Stimulated activated CD4-positive, alpha-beta T cell treated with anti-CD3 and anti-CD28 coated beads, Interleukin-1b, Interleukin-23, amount 100 ng/mL, for 1 hour (primary cell): ENCODE measurements at places on chromosomes 2 and 18.

GRCh38 chr18:36711014-36711725, 117.6 kb downstream of the TPGS2 start:
- no peak for DNase-seq

GRCh38 chr18:52451256-52451655, 111.3 kb downstream of the DCC start:
- DNase-seq: no peak

GRCh38 chr2:84846741-84847142, 34.1 kb downstream of the TRABD2A start:
- no peak for DNase-seq

- DNase-seq: no peak
Measured at GRCh38 chr2:202530038-202530437, 104.7 kb upstream of the FAM117B start.

DNA sequence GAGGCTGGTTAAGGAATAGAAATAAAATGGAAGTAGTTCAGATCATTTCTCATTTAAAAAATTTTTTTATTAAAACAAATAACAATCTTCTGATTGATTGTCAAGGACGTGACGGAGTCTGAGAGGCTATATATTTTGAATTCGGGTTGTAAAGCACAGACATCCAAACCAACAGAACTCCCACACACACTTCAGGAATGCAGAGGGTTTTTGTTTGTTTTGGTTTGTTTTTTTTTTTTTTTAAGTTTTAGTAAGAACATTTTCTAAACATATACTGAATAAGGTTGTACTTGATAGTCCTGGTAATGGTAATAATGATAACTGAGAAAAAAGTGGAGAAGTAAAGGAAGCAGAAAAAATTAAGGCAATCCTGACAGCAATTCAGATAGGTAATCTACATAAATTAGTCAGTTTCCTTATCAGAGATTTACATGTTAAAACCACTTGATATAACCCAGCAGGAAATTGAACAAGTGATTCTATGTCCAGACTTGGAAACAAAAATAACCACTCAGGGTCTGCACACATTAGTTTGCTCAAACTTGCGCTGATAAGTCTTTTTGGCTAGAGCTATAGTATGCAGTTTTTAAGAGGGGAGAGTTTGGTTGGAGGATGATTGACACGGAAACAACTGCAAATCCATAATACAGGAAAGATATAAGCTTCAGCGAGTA, 51.5 kb upstream of the CTAGE1 start:
- no peak for DNase-seq

- no peak for DNase-seq
Measured at GRCh38 chr18:68916734-68917133, 118.9 kb downstream of the CCDC102B start.

DNA sequence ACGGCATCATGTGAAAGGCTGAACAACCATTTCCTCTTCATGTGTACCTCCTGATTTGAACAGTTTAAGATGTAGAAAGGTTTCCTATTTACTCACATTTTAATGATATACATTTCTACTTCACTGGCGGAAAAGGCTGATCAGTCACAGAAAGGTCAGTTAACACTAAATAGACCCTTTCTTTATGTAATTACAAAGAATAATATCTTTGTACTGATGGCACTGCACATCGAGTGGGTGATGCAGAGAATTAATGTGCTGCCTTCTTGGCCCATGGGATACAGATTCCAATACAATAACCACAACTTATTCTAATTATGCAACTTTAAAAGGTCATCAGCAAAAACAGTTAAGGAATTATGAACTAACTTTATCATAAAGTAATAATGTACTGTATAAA, 328.5 kb upstream of the KLHL14 start:
- DNase-seq: no peak

DNA sequence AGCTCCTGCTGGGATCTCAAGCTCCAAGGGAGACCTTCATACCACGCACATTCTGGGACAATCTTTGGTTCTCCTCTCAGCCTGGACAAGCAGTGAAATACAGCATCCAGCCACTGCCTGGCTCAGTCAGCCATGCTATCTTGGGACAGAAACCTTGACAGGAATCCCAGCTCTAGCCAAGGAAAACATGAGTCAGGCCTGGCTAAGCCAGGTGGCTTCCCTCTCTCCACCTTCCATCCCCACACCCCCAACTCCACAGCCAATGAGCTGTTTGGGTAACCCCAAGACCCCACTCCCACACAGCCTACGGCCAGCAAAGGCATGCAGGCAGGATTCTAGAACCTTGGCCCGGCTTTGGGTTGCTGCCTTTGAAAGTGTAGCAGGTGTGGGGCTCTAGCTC, 64.9 kb downstream of the MCFD2 start:
- DNase-seq: no peak
